ENCODE measurements at places on chromosomes 16 and 17.

DNA sequence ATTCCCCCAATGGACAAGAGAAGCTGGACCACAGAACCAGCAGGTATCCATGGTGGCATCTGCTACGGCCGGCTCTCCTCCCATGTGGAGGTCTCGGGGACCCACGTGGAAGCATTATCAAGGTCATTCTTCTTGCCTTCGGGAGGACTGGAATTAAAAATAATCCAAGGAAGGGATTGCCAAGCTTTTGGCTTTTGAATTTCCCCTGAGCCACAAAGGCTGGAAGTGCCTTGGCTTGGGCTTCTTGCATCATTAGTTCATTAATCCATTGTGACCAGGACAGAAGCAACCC, 16.1 kb downstream of the NAGPA start:
- no peak for DNase-seq

- DNase-seq = no peak
These were observed 80.5 kb downstream of the ZNF778 start for GRCh38 chr16:89297910-89298545.

- DNase-seq = no peak
These were observed 37.5 kb upstream of the RBFOX3 start for GRCh38 chr17:79648181-79648831.

DNA sequence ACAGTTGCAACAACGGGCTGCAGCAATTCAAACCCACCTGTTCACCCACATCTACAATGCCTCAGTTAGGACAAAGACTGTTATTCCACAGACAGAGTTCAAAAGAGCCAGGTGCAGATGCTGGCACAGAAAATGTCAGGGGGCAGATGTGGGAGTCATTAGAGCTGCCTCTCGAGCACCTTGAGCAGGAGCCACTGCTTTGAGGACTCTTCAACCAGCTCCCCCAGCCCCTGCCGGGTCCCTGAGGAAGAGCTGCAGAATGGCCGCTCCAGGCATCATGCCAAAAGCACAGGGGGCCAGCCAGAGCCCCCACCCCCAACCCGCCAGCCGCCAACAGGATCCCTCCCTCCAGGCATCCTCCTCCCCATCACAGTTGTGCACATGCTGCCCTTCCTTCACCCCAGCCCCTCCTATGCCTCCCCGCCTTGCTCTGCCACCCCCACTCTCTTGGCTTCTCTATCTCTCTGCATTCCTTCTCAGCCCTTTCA, 20.8 kb downstream of the C17orf67 start:
- DNase-seq = no peak

GRCh38 chr17:75411328-75412067, 6.0 kb upstream of the GRB2 start:
- DNase-seq = no peak

- no peak for DNase-seq
These were observed 9.1 kb upstream of the SLC47A2 start for GRCh38 chr17:19725486-19725885.

GRCh38 chr17:38451840-38452529, 23.7 kb downstream of the ARHGAP23 start:
- DNase-seq = no peak

DNA sequence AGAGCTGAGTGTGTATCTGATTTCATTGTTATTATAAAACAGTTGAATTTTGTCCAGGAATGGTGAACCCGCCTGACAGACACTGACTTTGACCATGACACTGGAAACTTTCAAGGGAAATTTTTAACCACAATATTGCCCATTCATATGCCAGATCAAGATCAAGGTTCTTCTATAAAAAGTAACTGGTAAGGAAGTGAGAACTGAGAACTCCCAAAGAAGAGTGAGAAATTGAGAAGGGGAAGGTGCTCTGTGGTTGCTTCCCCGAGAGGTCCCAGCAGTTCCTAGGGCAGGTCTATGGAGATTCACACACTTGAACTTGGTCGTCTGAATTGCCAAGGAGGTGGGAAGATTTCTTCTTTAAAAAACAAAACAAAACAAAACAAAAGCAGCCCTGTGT, 27.3 kb downstream of the SLC6A4 start:
- no peak for DNase-seq

- no peak for DNase-seq
These were observed 4.8 kb downstream of the SYNGR2 start for GRCh38 chr17:78173097-78173715.

- no peak for DNase-seq
These were observed 41.6 kb downstream of the CDH1 start for GRCh38 chr16:68778551-68779231.

- peak; percentile 72 for DNase-seq
These were observed at the start of gene ARHGAP44 for GRCh38 chr17:12789481-12790248. ARHGAP44 (plus strand) TSS chr17:12789498; CDS start chr17:12789839, 341 bp downstream.

- DNase-seq = no peak
These were observed 16.0 kb downstream of the BAIAP2 start for GRCh38 chr17:81050645-81051625.

- peak; percentile 75 for DNase-seq
These were observed 12.5 kb upstream of the RHBDL3 start for GRCh38 chr17:32253117-32253611.

DNA sequence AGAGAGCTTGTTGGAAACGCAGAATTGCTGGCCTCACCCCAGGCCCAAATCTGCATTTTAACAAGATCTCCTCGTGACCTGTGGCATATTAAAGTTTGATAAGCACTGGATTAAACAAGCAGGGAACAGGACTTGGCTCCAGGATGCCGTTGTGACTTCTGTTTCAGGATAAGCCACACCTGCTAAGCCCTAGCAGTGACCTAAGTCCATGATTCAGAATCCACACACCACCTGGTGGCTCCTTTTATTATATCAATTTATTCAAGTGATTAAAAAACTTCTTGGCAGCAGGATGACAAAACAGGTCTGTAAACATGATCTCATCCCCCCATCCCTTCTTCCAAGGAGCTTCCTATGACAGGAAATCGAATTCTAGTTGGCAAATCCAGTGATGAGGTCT, 9.1 kb downstream of the NAGPA start:
- no peak for DNase-seq

- no peak for DNase-seq
These were observed 379.2 kb upstream of the ZFHX3 start for GRCh38 chr16:73427164-73427563.

GRCh38 chr17:31575043-31575442, 183.6 kb downstream of the RAB11FIP4 start:
- DNase-seq = no peak

GRCh38 chr17:49965524-49965909, 3.5 kb upstream of the DLX4 start:
- DNase-seq = no peak

DNA sequence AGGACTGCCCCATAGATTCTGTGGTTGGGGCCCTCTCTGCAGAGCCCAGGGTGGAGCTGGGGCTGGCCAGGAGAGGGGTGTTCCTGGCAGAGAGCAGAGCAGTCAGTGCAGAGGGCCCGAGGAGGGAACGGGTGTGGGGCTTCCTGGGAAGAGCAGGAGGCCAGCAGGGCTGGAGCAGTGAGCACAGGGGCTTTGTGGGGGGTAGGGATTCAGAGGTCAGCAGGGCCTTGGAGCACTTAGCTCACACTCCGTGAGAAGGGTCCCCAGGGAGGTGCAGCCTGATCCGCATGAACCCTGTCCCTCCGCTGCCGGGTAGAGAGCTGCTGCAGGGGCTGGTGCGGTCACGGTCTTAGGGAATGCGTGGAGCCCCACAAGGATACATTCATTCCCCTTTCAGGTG, 113.0 kb upstream of the CIBAR2 start:
- DNase-seq = no peak

DNA sequence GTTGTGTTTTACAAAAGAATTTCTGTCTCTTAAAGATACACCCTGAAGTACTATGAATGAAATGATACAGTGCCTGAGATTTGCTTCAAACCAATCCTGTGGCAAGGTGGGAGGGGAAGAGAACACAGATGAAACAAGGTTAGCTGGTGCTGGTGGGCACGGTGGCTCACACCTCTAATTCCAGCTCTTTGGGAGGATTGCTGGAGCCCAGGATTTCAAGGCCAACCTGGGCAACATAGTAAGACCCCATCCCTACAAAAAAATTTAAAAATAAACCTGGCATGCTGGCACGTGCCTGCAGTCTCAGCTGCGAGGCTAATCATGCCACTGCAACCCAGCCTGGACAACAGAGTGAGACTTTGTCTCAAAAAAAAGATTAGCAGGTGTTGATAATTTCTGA, 67.3 kb upstream of the FA2H start:
- no peak for DNase-seq

DNA sequence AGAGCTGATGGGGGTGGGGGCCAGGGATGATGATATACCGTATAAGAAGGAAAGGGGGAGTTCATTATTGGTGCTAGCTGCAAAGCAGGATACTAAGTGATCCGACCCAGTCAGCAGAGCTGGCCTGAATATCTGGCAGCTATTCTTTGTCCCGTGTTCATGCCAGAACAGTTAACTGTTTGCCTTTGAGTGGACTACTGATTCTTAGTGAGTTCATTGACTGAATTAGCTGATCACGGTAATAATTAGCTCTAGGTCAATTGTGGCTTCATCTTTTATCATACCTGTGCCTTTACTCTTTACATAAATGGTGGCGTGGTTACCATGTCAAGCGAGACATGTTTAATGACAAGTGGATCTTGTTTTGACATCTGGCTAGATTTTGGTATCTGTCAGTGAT, 5.3 kb downstream of the KPNB1 start:
- DNase-seq = no peak

GRCh38 chr16:85402910-85403692, 210.0 kb upstream of the GSE1 start:
- no peak for DNase-seq

GRCh38 chr16:67966549-67967182, 1.8 kb downstream of the SLC12A4 start:
- no peak for DNase-seq

- DNase-seq = no peak
These were observed 52.1 kb upstream of the PVALEF start for GRCh38 chr17:81113158-81113724.

DNA sequence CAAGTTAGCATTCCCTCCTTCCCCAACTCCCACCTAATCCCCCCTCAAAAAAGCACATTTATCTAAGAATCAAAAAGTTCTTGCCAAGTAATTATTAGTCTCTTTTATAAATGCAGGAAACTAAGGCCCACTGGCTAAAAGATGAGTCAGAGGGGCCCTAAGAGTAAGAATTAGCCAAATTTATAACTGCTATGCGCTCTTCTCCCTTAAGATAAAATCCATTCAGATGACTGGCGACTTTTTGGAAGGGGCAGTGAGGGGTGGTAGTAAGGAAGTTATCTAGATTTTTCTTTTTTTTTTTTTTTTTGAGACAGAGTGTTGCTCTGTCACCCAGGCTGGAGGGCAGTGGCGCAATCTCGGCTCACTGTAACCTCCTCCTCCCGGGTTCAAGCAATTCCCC, 17.1 kb downstream of the ZNF652 start:
- DNase-seq = no peak

GRCh38 chr17:71458322-71458721, 662.5 kb upstream of the SOX9 start:
- DNase-seq = no peak

DNA sequence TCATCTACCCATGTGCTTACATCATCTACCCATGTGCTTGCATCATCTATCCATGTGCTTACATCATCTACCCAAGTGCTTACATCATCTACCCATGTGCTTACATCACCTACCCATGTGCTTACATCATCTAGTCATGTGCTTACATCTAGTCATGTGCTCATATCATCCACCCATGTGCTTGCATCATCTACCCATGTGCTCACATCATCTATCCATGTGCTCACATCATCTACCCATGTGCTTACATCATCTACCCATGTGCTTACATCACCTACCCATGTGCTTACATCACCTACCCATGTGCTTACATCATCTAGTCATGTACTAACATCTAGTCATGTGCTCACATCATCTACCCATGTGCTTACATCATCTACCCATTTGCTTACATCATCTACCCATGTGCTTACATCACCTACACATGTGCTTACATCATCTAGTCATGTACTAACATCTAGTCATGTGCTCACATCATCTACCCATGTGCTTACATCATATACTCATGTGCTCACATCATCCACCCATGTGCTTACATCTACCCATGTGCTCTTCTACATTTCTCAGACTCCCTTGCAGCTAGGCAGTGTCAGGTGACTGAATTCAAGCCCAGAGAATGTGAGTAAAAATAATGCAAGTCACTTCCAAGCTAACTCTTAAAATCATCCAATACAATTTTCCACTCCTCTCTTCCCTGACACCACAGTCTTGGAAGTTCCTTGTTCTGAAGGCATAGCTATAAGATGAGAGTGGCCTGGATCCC, 196.8 kb downstream of the CBLN1 start:
- no peak for DNase-seq

DNA sequence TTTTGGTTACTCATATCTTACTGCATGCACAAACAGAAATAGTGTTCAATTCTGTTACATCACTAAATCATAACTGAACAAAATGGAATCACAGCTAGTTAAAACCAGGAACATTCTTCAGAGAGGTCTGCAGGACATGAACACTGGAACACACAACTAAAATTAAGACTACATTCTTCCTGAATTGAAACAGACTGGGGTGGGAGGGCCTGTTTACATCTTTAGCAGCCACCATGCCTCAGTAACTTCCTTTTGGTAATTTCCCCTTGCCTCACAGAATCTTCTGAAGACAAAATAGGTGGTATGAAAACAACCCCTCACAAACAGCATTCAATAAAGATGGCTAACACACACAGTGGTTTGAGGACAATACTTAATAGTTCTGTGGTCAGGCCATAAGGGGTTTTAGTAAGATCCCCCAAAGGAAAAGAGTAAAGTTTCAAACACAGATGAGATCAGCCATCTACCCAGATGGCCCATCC, 6.5 kb downstream of the MARF1 start:
- no peak for DNase-seq

DNA sequence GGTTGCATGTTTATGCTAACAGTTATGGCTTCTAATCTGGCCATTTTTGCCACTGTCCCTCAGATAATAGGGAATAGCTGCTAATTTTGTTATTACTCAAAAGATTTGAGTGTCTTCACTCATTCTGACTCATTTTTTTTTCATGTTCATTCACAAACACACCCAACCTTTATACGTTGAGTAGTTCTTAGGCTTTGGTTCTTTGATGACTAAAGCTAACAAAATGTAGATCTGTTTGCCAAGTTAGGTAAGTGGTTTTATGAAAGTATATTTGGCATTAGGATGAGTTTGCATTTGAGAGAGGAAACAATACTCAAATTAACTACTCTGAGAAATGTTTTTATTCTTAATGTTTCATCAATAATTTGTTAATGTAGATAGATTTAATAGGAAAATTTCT, 3.6 kb downstream of the MAP2K4 start:
- no peak for DNase-seq

DNA sequence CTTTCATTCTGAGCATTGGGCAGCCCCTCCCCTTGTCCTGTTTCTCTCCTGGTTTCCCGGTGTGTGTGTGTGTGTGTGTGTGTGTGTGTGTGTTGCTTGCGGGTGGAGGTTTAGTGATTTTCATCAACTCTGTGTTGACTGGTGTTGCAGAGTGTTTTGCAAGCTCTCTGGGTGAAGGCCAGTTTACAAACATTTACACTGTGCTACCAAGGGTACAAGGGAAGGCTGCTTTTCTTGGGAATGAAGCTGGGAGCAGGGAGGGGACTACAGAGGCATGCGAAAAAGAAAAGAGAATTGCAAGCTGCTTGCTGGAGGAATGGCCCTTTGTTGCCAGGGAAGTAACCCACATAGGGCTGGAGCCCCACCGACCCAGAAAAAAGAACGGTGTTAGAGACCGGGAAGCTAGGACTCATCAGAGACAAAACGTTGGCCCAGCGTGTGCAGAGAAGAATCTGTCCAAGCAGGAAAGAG, 29.6 kb downstream of the HS3ST3B1 start:
- DNase-seq = peak; percentile 38
